ENCODE measurements at places on chromosomes 11 and 22.
A peak's percentile ranks its signal among the peaks of the same experiment; 100 is the strongest.

- no peak for DNase-seq
These were observed 71.6 kb downstream of the CCDC34 start for GRCh38 chr11:27291302-27291889.

GRCh38 chr11:132814410-132814809, 717.9 kb downstream of the OPCML start:
- no peak for DNase-seq

- peak; percentile 59 for DNase-seq
These were observed 150.9 kb upstream of the THY1 start for GRCh38 chr11:119573858-119574257.

GRCh38 chr22:46132830-46133587, 17.3 kb upstream of the PPARA start:
- no peak for DNase-seq

- DNase-seq, result no peak
These were observed 3.5 kb upstream of the SLC22A6 start for GRCh38 chr11:62988276-62988675.

DNA sequence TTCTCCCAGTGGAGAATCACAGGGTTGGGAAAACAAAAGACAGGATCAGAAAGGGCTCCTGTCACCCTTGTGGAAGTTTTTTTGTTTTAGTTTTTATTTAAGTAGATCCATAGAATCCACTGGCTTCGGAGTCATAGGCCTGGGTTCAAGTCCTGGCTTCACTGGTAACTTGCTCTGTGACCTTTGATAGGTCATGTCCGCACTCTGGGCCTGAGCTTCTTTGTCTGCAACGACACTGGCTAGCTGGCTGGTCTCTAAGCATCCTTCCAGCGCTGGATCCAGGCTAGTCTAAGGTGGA, 1.4 kb downstream of the ZFTA start:
- no peak for DNase-seq

GRCh38 chr11:77397631-77398030, 76.3 kb downstream of the PAK1 start:
- no peak for DNase-seq

DNA sequence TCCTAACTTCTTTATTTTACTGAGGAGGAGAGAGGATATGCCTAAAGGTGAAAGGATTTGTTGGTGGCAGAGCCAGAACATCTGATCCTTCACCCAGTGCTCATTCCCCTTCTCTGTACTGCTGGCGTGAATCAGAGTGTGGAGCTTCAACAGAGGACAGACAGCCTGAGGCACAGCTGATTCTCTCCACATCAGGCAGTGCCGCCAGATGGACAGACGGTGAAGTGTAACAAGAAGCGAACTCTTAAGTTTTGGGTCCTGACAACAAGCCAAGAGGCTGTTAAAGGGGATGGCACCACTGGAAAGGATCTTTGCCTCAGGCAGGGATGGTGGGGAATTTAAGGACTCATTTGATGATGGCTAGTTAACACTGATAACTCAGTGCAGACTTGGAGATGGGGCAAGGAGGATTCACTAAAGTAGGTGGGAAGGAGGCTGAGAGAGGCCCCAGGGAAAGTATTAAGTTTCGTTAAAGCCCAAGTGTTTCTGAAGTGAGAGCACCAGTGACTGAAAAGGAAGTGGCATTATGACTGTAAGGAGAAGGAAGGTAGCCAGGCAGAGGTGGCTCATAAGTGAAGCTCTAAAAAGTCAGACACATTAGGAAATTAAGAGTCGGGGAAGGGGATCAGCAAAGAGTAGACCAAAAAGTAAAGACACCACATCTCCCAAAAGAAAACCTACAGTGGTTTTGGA, 81.3 kb downstream of the CLPB start:
- no peak for DNase-seq

DNA sequence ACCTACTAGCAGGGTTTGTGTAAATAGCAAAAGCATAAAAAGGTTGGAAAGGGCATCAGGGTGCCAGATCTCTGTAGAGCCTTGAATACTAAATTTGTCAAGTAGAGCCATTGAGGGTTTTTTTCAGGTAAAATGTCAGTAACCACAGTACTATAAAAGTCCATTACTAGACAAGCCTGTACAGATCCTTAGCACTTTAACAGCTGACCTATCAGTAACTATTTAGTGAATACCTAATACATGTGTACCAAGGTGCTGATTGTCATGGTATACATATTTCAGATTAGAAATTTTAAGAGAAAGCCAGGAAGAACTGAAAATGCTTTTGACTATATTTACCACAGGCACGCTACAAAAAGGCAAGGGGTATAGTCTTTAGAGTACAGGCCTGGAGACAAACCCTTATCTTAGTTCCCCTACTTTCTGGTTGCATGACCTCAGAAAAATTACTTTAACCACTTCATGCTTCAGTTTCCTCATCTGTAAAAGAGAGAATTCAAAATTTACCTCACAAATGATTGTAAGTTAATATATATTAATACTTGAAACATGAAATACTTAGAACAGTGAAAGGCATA, 57.9 kb downstream of the RAB38 start:
- no peak for DNase-seq

DNA sequence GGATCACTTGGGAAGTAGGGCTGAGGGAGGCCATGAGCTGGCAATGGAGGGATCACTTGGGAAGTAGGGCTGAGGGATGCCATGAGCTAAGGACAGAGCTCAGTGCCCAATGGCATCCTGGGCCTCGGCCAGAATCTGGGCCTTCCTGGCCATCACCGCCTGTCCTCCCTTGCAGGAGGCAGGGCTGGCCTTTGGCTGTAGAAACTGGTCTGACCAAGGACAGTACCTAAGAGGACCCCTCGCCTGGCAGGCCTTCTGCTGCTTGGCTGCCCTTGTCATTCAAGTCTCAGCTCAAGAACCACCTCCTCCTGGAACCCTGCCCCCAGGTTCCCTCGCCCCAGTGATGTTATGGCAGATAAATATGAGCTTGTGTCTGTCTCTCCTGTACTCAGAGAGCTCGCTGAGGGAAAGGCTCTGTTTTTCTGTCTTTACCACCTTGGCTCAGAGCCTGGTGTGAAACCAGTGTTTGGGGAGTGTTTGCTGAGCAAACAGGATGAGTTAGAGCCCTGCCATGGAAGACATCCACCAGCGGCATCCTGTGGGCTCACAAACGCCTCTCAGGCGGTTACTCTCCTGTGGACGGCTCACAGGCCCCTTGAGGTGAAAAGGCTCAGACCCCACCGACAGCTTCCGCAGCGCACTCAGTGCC, 19.3 kb upstream of the RASL10A start:
- DNase-seq, result no peak

- DNase-seq, result no peak
These were observed 36.5 kb downstream of the POU2AF3 start for GRCh38 chr11:111334532-111335502.

GRCh38 chr11:61009392-61010275, 38.2 kb downstream of the CD6 start:
- no peak for DNase-seq

DNA sequence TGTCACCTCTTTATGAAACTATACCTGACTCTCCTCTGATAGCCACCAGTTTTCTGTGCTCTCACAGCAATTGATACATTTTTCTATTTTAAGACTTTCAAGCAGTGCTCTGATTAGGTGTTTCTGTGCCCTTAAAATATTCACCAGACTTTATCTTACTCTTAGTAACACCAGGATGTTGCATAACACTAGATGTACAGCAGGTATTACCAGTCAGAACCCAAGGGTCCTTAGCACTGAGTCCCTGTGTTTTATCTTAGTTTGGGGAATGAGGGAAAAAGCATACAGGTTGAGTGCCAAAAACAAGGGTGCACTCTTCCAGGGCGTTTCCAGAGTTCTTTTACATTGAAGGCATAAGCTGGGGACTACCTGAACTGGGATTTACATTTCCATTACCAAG, 51.4 kb downstream of the COPB1 start:
- no peak for DNase-seq

DNA sequence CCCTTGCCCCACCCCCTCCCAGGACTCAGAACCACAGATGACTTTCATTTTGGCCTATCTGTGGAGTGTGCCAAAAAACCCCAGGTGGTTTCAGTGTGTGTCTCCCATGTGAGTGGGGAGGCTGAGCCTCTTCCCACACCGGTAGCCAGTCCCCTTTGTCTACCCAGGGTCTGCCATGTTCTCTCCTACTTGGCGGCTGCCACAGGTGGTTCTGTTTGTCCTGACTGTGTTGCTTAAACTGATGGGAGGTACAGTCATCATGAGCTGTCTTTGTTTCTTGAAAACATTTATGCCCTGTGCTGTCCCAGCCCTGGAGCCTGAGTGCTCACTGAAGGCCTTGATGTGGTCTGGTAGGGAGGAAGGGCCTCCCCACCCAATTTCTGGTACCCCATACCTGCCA, 39.7 kb upstream of the SUSD2 start:
- DNase-seq, result no peak

All from suppressor macrophage treated with lipopolysaccharide for 1 hour (primary cell).